Activated T-helper 17 cell treated with anti-CD3 and anti-CD28 coated beads, Interleukin-2, amount 50 U/mL, for 72 hours (primary cell): ENCODE measurements at places on chromosomes 6 and 20.

GRCh38 chr20:51446656-51447055 lies 95.9 kb downstream of the NFATC2 start:
- ATAC-seq: no peak

- no peak for ATAC-seq
Measured at GRCh38 chr6:165317723-165318122, 8.3 kb upstream of the C6orf118 start.

DNA sequence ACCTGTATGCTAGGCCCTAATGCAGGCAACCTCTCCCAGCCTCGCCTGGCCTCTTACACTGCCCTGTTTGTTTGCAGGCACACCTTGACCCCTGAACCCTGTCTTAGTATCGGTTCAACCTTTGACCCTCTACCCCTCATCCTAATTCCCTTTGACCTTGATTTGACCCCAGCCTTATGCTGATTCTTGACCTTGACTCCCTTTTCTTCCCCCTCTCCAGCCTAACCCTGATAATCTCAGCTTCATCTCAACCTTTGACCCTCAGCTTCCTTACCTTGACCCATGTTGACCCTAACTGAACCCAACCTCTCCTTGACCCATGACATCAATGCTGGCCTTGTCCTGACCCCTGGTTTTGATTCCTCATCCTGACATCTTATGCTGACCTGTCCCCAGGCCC lies 33.8 kb downstream of the UQCC2 start:
- no peak for ATAC-seq

DNA sequence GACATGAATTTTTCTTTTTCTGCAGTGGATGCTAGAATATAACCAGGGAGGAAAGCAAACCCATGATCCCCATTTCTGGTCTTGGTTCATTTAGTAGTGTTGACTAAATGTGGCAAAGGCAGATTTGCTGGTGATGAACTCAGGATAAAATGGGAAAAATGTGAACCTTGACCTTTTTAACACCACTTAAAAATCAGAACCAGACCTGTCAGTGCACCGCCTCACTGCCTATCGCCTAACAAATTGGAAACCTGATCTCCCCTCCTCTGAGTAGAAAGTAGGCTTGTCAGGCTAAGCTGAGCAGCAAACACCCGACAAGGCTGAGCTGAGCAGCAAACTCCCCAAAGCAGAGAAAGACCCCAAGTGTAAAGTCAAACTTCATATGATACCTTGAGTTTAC lies 254.8 kb downstream of the FOXC1 start:
- no peak for ATAC-seq

GRCh38 chr6:124330197-124330596 lies 526.5 kb downstream of the NKAIN2 start:
- no peak for ATAC-seq

GRCh38 chr20:33589059-33589458 lies 73.1 kb upstream of the C20orf144 start:
- no peak for ATAC-seq

GRCh38 chr6:36075656-36076055 lies 48.0 kb downstream of the MAPK14 start:
- no peak for ATAC-seq

DNA sequence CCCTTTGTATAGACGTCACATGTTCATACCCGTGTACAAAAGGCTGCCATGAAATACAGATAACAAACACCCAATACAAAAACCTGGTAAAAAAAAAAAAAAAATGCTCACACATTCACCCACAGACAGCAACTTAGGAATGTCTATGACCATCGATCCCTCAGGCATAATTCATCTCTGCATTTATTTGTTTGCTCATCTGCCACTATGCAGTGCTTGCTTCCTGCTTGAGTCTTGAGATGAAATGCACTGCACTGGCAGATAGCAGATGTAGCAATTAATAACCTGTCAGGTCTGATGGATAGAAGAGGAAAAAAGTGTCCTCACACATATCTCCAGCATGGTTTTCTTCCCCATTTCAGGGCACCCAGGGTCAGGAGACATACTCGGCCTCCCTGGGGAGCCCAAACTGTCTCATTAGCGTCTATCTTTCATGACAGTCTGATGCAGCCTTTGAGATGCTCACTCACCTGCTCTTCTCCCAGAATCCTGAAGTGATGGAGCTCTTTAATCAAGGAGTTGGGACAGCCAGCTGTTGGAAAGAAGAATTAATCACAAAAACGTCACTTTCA lies 295.1 kb upstream of the AGPAT4 start:
- no peak for ATAC-seq

DNA sequence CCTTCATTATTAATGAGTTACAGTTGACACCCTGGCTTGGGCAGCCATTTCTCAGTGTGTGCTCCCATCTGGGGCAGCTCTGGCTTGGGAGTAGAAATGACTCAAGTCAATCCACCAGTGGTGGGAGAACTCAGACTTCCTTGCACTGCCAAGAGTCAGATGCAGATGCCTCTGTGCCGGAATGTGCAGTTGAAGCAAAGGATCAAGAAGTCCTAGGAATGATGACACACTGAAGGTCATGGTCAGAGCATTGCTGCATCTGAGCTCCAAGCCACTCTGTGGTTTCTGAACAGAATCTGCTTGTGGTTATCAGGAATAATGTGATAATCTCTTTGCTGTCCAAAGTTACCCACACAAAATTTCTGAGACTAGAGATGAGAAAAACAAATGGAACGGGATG lies 19.5 kb upstream of the PAX1 start:
- no peak for ATAC-seq

- ATAC-seq: no peak
Measured at GRCh38 chr6:41488433-41489119, 57.6 kb upstream of the FOXP4 start.

DNA sequence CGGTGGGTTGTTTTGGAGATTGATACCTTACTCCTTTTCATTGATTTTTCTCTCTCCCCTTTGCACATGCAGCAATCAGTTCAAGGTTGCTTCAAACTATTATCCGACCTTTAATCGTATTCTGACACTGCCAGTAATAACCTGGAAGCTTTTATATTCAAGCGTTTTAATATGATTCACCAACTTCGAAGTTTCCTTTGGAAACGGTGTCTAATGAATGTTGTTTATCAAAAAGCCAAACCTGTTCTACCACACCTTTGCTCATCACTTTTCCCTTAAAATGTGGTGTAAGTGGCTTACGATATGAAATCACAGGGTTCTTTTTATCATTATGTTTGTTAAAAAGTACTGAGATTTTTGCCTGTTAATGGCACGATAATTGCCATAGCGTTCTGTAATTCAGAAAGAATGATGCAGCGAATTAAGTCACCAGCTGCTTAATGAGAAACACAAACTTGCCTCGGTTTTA lies 660 bp downstream of the STXBP5 start:
- no peak for ATAC-seq

- ATAC-seq: no peak
Measured at GRCh38 chr6:69343851-69344250, 453.0 kb downstream of the LMBRD1 start.

DNA sequence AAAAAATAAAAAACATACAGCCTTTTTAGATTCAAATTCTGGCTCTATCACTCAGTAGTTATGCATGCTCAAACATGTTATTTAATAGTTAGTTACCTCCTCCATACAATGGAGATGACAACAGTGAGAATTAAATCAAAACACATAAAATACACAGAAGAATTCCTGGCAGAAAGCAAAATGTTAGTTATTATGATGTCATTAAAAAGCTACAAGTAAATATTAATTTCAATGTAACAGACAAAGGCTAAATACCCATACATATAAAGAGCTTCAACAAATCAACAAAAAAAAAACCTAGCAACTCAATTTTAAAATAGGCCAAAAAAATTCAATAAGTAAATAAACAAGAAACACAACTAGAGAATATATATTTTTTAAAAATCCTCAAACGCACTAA lies 21.4 kb downstream of the PLN start:
- ATAC-seq: no peak

DNA sequence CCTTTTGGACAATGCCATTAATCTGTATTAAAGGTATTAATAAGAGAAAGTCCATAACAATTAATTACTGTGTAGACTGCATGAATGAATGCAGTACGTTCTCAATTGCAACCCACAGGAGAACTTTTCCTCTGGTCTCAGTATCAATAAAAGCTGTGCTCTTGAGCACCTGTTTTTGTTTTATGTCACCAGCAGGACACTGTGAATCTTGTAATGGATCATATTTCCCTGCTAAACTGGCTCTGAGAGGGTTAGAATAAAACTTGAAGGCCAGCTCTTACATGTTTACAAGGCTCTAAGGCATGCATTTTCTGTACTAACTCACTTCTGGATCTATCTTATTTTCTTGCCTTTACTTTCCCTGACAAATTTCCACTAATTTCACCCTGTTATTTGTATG lies 214.3 kb upstream of the PLN start:
- no peak for ATAC-seq

DNA sequence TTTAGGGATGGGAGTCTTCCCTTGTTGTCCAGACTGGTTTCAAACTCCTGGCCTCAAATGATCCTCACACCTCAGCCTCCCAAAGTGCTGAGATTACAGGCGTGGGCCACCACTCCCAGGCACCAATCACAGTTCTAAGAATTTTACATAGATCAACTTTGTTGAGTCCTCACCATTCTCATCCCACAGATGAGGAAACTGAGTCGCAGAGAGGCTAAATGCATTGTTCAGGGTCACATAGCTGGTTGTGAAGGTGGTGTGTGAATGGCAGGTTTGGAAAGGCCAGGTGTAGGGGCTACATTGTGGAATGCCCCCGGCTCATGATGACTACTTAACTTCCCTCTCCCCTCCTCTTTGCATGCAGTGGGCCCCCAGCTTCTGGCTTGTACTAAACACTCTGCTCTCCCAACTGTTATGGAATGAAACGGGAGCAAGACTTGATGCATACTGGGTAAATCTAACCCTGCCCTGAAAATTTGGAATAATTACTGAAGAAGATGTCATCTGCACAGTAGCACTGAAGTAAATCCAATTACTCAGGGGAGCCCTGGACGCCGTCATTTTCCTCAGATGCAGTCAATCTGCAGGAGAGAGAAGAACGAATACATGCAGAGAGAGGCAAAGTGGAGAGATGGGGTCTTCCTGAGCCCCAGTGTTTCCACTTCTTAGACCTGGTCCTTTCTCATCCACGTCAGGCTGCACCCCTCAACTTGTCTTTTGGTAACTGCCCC lies 102.3 kb upstream of the ZNF217 start:
- no peak for ATAC-seq

DNA sequence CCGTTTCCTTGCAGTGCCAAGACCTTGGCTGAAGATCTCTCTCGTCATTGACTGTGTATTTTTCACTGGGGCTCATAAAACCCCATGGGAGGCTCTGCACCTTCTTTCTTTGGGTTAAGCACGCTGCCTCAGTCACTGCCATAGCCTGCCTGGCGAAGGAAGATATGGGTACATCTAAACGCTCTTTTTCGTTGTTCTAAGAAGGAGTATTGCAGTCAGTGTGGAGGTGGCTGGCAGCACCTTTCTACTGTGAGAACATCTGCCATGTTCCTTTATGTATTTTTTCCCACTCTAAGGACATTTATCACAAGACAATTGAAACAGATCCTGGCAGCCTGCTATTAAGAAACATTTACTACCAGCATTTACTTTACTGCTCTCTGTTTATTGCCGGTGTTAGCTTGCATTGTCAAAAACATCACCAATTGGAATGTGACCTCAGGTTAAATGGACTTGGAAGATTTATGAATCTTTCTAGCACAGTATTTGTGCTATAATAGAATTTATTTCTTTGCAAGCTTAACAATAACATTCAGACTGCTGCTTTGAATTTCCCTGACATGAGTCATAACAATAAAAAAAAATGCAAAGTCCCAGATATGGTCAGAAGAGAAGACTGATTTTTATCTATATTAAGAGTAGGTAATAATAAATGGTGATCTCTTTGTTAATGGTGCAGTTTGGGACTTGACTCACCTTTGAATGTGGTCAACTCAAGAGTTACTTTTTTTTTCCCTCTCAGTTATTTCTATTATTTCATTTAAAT lies 62.2 kb upstream of the CLDN20 start:
- ATAC-seq: no peak

GRCh38 chr6:148443798-148444560 lies 101.3 kb downstream of the SASH1 start:
- ATAC-seq: no peak

- no peak for ATAC-seq
Measured at GRCh38 chr20:19560881-19561480, 197.1 kb upstream of the RIN2 start.

DNA sequence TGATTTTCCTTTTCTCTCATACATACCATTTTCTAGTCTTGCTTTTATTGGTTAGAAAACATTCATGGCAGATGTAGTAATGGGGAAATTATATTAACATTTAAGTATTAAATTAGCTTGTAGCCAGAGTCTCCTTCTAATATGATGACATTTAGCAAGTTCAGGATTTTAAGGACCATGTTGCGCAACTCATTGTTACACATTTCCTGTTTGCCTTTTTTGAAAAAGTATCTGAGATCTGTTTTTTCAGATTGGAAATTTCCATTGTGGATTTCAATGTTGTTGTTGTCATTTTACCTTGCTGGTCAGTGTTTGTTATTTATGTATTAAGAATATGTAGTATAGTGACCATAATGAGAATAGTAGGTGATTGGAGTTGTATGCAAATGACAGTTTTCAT lies 38.7 kb downstream of the CDKAL1 start:
- ATAC-seq: no peak

GRCh38 chr6:30100585-30101443 lies 12.1 kb downstream of the TRIM31 start:
- ATAC-seq: peak; percentile 13

GRCh38 chr20:61903575-61904340 lies 161.9 kb downstream of the TAF4 start:
- ATAC-seq: no peak

- no peak for ATAC-seq
Measured at GRCh38 chr20:6347916-6348315, 225.1 kb upstream of the FERMT1 start.

DNA sequence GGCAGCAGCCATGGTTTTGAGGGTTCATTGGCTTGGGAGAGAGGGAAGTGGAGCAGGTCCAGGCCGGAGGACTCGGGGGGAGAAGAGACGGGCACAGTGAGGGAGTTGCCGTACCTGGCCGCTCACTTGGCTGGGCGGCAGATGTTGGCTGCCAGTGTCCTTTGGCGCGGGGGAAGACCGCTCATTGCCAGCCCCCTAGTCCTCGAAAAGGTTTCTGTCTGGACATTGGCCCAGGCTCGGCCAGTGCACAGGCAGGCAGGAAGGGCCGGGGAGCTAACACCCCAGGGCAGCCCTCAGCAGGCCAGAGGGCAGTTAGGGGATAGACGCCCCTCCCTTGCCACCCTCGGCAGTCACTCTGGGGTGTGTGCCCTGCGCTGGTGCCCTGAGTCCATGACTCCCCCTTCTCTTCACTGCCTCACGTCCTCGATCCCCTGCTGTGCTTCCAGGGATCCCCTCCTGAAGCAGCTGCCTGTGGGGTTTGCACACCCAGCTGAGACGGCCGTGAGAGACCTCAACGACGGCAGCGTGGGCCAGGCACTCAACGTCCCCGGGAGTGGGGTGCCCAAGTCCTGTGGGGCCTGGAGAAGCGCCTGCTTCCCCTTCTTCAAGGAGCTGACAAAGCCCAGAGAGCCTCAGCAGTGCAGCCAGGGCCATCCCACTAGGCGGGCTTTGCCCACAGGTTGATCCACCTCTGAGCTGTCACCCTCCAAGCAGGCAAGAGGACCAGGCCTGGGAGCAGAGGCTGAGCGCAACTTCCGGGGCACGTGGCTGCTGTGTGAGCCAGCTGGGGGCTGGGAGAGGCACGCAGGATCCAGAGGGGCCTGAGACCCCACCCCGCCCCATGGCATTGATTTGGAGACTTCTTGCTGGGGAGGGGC lies 20.4 kb downstream of the RBM38 start:
- ATAC-seq: no peak

- ATAC-seq: no peak
Measured at GRCh38 chr6:137097057-137097456, 52.3 kb upstream of the IL20RA start.
